NCI-H345 (cell line): ENCODE measurements at places on chromosomes 5 and 9.

DNA sequence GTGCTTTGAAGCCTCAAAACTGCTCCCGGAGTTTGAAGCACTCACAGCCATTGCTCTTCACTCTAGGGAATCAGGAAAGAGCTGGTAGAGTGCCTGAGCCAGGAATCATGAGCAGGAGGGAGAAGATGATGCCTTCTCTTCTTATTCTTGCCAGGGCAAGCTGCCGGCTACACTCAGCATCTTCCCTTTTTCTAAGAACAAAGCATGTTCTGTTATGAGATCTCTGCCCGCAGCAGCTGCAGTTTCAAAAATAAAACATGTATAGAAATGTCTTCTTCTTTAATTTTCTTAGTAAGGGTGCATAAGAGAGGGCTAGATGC lies 57.9 kb upstream of the RICTOR start:
- no peak for DNase-seq

GRCh38 chr5:74578356-74579044 lies 62.0 kb downstream of the ENC1 start:
- DNase-seq = no peak

DNA sequence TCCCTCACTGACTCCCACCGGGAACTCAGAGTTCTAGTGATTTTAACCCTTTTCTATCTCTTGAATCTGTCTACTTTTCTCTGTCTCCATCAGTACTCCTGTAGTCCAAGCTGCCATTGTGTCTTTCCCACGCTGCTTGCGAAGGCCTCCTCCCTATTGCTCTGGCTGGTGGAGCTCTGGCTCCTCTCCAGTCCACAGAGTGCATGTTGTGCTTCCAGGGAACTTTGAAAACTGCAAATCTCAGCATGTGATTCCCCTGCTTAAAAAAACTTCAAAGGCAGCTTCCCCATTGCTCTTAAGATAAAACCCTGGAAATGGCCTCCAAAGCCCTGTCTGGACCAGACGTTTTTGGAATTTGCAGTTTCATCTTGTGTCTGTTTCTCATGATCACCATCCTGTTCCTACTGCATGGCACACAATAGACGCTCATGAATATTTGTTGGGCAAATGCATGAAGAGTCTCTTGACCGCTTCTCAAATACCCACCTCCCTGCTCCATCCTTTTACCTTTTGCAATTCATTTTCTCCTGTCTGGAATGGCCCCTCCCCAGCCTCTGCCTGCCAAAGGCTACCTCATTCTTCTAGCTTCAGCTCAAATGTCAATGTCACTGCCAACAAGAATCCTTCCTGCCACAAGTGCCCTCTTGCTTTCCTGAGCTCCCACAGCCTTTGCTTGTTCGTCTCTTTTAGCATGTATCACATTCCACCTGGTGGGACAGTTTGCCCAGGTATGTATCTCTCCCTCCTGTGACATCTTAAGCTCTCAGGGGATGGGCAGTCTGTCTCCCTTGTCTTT lies 293.2 kb downstream of the ARHGAP26 start:
- DNase-seq = peak; percentile 31

DNA sequence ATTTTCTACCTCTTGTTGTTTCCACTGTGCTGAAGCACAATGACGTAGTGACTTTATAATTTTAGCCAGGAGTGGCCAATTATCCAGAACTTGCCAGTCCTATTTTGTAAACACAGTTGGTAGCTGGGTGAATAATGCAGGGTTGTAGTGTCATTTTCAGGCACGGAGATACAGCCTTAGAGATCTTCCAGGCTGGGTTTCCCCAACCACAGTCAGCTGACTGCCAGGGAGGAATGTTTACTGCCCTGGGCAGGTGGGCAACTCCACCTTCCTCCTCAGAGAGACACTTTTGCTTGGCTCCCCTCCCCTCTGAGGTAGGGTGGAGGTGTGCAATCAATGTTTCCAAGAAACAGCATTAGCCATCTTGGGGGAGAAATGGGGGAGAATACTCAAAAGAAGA lies 228.1 kb upstream of the NR4A3 start:
- peak; percentile 37 for DNase-seq

GRCh38 chr5:40790947-40791593 lies 7.1 kb downstream of the PRKAA1 start:
- no peak for DNase-seq

DNA sequence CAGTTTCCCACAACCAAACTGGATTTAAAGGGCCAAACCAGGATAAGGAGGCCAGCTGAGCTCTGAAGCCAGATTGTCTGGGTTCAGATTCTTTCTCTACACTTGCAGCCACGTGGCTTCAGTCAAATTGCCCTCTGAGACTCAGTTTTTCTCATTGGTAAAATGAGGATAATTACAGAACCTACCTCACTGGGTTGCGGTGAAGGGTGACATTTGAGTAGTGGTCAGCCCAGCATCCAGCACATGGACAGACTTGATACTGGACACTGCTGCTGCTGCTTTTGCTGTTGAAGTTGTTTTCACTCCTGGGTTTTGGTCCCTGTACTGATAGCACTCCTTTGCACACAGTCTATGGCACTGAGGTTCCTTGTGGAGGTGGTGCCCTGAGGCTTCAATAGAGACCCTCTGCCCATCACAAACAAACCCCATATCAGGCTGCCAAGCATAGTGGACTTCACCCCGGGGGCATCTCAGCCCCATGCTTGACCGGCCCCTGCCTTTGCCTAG lies 25.7 kb upstream of the CDKN2AIPNL start:
- no peak for DNase-seq

GRCh38 chr5:97624886-97625285 lies 441.8 kb upstream of the RIOK2 start:
- DNase-seq = no peak

DNA sequence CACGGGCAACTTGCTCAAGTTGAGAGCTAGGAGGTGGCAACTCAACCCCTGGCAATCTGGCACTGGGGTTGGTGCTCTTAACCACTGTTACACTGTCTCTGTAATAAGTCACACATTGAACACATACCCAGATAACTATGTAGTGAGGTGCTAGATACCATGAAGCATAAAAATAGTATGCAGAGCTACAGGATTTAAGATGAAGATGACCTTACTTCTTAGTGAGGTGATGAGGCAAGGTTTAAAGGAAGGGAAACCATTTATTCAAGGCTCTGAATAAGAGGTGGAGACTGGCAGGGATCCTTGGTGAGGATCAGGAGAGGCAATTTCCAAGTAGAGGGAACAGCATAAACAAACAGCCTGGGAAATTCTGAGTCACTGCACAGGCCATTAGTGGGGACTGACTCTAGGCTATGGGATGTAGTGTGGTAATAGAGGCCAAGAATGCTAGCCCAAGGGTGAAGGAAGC lies 67.6 kb upstream of the NR3C1 start:
- DNase-seq = no peak

GRCh38 chr5:159133041-159133741 lies 33.5 kb upstream of the EBF1 start:
- peak; percentile 27 for DNase-seq

GRCh38 chr5:134590992-134591659 lies 41.5 kb downstream of the SAR1B start:
- DNase-seq = no peak

GRCh38 chr5:59185757-59186385 lies 603.0 kb downstream of the RAB3C start:
- DNase-seq = no peak

GRCh38 chr9:6598249-6598725 lies 47.2 kb downstream of the GLDC start:
- DNase-seq = no peak

- DNase-seq = no peak
Measured at GRCh38 chr5:78633700-78634099, 14.9 kb downstream of the LHFPL2 start.

- no peak for DNase-seq
Measured at GRCh38 chr5:115532517-115532916, 12.1 kb downstream of the FEM1C start.

DNA sequence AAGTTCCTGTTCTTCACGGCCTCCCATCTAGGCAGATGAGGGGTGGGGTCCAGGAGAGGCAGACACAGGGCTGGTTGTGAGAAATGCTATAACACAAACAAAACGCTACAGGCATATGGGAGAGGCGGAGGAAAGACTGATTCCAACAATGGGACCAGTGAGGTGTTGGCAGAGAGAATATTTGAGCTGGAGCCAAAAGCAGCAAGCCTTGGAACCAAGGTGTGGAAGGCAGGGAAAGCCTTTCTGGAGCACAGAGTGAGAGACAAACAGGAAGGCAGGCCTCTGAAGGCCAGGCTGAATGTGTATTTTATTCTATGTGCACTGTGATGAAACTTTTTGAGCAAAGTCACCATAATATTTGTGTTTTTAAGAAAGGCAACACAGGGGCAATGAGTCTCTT lies 2.9 kb downstream of the ATPSCKMT start:
- DNase-seq = no peak

GRCh38 chr5:51567636-51568035 lies 184.4 kb downstream of the ISL1 start:
- DNase-seq = no peak

- DNase-seq = no peak
Measured at GRCh38 chr5:97835112-97835511, 652.1 kb upstream of the RIOK2 start.

DNA sequence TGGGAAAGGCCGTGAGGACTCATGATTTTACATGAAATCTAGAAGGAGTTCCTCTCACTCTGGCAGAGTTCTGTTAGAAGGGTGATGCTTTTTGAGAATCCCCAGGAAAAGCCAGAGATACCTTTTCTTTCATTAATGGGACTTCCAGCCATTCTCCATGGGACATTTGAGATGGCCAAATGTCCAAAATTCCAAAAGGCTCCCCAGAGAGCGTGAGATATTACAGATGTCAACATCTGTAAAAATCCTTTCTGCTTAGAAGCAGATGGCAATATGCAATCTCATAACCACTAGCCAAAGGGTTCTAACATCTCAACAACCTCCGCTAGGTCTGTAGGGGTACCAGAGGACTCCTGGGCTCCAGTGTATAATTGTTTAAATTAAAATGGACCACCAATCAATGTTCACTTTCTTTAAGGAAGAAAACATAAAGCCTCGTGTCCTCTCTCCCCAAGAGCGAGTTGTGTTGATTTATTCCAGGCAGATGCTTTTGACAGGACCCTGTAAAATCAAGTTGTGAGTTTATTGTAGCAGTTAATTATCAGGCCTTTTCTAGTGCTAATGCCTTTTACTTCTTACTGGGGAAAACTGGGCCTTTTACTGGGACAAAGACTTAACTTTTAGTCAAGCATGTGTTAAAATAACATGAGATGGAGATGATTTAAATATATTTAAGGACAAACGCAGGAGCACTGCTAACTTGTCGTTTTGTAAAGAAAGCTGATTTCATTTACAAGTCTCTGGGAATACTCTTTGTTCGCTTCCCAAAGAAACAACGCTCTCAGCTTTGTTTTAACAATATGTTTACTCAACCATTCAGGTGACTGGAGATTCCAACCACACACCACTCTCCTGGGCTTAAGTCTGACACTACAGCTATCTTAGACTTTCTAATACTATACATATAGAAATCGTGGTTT lies 4.8 kb downstream of the GAS1 start:
- DNase-seq = no peak

- DNase-seq = no peak
Measured at GRCh38 chr9:33172256-33173238, 5.4 kb upstream of the B4GALT1 start.

GRCh38 chr9:118058227-118058626 lies 354.0 kb downstream of the TLR4 start:
- no peak for DNase-seq

DNA sequence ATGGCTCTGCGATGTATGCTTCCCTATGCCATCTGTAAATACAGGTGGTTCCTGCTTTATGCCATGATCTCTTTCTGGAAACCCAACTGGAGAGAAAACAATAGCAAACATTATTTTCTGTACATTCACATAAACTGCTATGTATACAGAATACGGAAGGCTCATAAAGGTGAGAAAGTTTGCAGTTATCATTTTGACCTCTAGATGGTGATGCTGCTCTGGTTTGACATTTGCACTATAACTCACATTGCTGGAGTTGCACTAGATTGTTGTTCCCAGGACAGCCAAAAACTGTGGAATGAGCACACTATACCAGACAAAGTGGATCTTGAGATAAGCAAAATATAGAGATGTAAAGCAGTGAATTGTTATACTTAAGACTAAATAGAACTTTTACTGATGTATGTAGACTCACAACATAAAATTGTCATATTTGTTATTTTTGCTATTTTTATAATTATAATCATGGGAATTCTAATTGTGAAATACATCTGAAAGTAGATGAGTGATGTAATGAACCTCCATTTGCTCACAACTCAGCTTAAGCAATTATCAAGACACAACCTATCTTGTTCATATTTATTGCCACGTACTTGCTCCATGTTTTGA lies 246.5 kb downstream of the PTPRD start:
- peak; percentile 55 for DNase-seq

GRCh38 chr9:15086778-15087324 lies 176.6 kb upstream of the FREM1 start:
- DNase-seq = no peak

DNA sequence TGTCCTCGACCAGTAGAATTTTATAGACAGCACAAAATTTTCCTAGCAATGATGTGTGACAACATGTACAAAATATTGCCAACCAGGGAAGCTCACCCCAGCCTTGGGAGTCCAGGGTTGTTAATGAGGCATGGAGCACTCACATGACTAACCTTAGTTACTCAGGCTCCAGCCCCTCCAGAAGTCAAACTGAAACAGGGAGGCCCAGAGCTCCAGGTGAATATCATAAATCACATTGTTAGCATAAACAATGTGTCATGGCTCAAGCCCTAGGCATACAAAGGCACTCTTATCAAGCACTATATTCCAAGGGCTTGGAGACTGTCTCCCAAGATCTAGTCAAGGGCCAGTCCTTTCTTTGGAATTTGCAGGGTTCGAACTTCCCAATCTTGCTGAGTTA lies 44.4 kb downstream of the TNFAIP8 start:
- DNase-seq = peak; percentile 7

- no peak for DNase-seq
Measured at GRCh38 chr9:119701651-119702050, 332.4 kb upstream of the BRINP1 start.

DNA sequence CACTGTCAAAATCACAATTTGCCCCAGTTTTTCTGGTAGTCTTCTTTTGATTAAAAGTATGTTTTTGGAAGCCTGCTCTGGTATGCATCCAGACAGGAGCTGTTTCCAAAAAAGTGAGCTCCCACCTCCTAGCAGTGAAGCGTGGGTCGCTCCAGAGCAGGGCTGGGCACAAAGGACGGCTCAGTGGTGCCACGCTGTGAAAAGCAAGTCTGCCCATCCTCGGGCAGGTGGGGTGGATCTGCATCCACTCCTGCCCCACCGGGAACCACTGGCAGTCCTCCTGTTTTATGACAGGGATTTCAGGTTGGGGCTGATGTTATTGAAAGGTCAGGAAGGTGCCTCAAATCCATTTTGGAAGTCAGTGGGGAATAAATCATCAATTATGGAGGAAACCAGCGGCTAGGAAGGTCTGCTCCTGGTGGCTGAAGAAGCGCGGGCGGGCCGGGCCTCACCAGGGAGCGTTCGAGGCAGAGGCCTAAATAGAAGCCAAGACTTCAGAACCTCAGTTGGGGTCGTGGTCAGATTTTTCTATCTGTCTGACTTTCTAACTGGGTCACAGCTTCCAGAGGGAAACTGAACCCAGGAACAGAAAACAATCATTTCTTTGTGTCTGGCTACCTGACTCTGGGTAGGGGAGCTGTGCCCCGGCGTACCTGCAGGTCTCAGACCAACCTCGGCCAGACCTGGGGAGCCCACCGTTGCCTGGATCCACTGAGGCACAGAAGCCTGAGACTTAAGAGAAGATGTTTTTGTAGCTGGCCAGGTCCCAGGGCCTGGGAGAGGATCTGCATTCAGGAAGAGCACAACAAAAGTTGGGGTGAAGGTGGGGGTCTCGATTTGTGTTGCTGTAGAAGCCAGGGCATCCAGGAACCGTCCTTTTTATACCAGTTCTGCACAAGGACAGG lies 168.1 kb downstream of the PAX5 start:
- no peak for DNase-seq

- no peak for DNase-seq
Measured at GRCh38 chr9:121288673-121289025, 20.7 kb downstream of the GSN start.
